Activated CD4-positive, alpha-beta memory T cell treated with anti-CD3 and anti-CD28 coated beads for 36 hours (primary cell): ENCODE measurements at places on chromosomes 12 and 14. TPM values are rescaled to one million over a fixed set of nuclear protein-coding genes. Genes with fewer than 3 reads are reported as not detected.
A peak's percentile ranks its signal among the peaks of the same experiment; 100 is the strongest.

DNA sequence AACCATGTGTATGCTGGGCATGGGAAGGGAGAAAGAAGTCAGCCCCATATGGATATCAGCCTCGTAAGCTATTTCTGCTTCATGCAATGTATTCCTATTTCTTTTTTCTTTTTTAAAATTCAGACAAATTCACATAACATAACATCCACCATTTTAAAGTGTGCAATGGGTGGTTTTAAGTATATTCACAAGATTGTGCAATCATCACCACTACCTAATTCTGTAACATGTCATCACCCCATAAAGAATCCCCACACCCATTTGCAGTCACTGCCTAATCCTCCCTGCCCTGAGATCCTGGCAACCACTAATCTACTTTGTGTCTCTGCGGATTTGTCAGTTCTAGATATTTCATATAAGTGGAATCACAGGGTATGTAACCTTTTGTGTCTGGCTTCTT is 9.5 kb downstream of the POMT2 start:
- DNase-seq, result no peak

GRCh38 chr12:40240779-40241178 is 16.0 kb downstream of the LRRK2 start:
- no peak for DNase-seq

GRCh38 chr12:48389409-48389808 is 38.7 kb upstream of the ZNF641 start:
- no peak for DNase-seq

DNA sequence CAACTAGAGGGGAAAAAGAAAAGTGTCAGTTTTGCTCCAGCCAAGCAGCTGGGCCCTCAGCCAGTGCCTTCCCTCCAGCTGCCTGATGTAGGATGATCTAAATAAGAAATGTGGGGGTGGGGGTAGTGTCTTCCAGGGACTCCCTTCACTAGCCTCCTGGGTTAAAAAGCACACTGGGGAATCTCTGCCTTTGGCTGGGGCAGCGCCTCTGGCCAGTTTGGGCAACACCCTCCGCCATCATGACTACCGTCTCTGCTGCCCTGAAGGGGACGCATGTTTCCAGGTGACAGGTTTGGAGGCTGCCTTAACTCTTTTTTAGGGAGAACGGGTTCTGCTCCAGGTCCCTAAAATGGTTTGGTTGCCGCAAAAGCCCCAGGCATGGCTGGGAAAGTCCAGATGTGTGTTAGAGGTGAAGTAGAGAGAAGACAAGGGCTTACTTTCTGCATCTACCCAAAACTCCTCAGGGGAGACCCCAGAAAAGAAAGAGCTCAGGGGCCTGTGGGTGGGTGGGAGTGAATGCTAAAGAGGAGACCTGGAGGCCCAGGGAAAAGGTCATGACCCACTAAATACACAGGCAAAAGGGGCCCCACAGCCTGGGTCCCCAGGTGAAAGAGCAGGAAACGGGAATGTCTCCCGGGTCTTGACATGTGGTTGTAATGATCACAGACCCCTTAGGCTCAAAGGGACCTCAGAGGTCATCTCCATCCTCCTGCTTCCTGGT is 132.8 kb upstream of the CCND2 start:
- no peak for DNase-seq

DNA sequence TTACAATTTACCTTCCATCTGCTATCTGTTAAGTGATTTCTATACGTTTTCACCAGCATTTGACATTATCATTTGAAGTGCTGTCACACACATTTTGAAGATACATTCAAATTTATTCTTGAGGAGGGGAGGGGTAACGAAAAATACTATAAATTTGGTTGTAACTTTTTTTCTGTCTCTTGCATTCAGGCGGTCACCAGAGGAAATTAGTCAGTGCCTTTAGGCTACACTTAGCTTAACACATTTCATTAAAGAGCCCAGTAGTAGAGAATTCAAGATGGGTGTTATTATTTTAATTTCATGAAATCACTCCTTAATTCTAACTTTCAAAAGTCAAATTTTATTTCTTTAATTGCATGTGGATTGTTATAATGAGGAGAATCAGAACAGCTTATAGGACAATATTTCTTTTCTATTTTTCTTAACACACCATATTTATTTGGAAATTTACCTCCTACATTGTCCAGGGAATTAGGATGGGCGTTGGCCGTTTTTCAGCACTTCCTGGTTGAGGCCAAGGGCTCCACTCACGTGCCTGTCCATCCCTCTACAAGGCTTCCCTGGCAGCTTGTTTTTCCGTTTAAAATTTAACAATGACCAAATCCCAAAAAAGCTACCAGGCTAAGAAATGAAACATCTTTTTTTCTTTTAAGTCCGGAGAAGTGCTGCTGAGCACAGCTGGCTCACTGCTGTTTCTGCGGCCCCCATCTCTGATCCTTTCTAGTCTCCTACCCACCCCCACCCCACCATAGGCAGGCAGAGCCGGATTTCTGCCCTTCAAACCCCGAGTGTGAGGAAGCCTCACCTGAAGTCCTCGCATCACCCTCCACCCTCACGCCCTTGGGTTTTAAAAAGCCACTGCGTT is 1.1 kb upstream of the FAR2 start:
- no peak for DNase-seq

GRCh38 chr14:56280843-56281242 is 162.6 kb downstream of the PELI2 start:
- DNase-seq, result no peak

DNA sequence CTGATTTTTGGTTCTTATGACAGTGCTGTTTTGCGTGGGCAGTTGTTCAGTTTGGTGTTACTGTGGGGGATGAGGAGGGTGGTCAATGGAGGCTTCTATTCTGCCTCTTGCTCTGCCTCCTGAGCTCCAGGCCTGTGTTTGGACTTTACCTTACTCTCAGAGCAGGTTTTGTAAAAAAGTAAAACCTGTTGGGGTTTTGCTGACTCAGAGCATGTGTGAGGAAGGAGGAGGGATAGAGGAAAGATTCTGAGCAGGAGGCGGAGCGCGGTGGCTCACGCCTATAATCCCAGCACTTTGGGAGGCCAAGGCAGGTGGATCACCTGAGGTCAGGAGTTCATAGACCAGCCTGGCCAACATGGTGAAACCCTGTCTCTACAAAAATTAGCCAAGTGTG is 6.7 kb downstream of the A2ML1 start:
- no peak for DNase-seq

The HOXC9 gene
- total RNA-seq, result not detected

- DNase-seq, result no peak
These were observed 89.7 kb downstream of the RFX4 start for GRCh38 chr12:106672314-106673025.

The CATSPERB gene
- total RNA-seq, result 0.14 TPM

GRCh38 chr14:24662753-24663152 is 28.8 kb upstream of the GZMB start:
- DNase-seq, result no peak

- DNase-seq, result no peak
These were observed 151.7 kb downstream of the PDZRN4 start for GRCh38 chr12:41339784-41340183.

DNA sequence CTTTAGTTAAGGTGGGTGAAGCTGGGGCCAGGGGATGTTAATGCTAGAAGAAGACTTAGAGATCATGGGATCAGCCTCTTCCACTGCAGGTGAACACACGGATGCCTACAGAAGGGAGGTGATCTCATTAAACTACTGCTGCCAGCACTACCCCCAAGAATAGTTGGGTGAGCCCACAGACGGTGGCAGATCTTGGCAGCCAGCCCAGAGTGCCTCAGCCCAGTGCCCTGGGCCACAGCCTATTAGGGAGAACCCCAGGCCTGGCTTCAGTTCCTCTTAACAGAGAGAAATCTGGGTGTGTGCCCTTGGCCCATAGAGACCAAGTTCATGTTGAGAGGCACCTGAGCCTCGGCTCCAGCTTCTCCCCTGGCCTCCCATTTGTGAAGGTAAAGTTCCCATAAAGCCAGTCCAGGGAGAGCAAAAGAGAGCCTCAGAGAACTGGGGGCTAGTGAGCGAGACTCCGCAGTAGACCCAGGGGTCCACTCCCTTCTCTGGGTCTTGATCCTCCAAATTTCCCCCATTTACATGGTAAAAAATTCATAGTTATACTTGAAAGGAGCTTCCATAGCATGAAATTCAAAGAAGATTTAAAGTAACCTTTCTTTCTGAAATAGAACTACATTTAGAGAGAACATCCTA is 125.0 kb upstream of the CCND2 start:
- peak; percentile 72 for DNase-seq

DNA sequence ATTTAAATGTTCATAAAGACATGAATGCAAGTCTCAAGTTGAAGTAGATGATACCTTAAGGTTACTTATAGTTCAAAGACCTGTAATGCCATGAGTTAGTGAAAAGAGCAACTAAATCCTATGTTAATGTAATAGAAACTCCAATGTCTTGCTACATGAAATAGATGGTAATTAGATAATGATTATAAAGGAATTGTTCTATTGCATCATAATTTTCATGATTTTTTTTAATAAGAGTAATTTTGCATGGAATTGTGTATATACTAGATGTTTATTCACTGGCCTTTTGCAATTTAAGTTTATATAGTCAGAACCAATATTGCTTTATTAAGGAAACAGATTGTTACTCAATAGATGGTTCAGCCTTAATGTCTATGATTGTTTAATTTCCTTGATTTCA is 115.5 kb upstream of the SYT10 start:
- no peak for DNase-seq

DNA sequence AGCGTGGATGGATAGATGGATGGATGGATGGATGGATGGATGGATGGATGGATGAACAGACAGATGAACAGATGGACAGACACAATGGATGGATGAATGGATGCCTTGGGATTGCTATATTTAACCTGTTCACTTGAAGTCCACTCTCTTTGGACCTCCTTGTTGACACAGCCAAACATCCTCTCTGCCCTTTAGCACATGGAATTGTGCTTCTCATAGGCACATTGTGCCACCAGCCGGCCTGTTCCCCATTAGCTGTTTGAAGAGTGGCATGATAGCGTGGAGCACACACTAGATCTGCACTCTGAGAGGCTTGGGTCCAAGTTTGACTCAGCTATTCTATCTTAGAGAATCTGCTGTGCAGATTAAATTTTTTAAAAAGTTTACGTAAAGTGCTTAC is 56.9 kb upstream of the GSC start:
- DNase-seq, result no peak

DNA sequence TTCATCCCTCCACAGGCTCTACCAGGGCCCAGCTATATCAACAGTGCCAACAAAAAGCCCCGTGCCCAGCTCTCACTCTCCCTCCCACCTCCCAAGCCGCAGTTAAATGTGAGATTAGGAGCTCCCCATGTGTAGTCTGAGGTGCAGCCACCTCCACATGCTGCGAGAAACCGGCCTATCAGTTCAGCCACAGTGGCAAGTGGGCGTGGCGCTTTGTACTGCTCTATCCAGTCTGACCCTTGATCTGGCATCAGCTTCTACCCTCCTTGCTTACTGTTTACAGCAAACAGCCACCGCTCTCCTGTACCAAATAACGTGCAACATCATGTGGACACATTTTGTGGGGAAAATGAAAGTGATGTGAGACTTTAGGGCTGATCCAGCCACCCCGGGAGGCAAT is 1.7 kb downstream of the PLEK2 start:
- no peak for DNase-seq

GRCh38 chr12:23217667-23218066 is 592.7 kb downstream of the ETNK1 start:
- DNase-seq, result no peak

- DNase-seq, result no peak
These were observed 95.0 kb downstream of the CRADD start for GRCh38 chr12:93772003-93772700.

- DNase-seq, result no peak
These were observed 149.0 kb upstream of the ARID2 start for GRCh38 chr12:45580356-45580969.

GRCh38 chr12:109833307-109834189 is at the start of gene TRPV4:
TSS of gene TRPV4 (minus strand) at chr12:109833398. CDS start at chr12:109814796, 18,602 bp downstream.
- no peak for DNase-seq

- DNase-seq, result no peak
These were observed 45.9 kb downstream of the DIP2B start for GRCh38 chr12:50550530-50551223.

The C14orf132 gene
- total RNA-seq, result 3.2 TPM

DNA sequence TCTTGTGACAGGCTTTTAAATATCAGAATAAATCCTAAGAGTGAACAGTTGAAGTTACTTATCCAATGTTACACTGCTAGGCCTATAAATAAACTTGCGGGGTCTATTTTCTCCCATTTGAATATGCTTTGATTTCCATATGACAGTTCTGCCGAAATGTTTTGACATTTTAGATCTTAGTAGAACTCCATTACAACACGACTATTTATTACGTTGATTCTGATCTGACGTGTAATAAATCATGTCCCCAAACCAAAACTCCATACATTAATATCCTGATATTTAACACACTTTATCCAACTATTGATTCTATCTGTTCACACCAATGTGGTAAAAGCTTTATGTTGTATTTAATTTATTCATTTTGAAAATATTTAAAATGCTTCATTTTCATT is 16.1 kb upstream of the NEMF start:
- DNase-seq, result no peak

The MYF5 gene
- not detected for total RNA-seq

DNA sequence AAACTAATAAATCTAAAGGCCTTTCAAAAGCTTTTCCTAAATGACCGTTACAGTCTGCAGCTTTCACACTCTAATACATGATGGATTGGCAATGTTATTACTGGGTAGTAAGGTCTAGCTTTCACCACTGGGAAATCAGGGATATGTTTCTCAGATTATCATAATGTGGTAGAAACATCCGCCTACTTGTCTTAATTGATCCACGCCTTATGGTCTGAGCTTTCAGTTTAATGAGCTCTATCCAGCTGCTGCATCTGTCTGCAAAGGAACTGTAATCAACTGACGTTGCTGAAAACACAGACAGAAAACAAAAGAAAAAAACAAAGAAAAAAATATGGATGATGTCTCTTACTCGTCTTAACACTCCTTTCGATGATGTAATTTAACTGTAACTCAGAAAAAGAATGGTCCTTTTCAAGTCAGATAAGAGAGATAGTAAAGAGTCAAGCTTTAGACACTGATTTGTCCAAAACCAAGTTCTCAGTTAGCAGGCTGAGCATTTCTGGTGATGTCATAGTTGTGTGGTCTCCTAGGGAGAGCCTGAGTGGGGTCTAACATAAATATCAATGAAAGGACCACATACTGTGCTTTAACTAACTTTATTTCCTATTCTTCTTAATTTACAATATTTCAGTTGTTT is 85.9 kb downstream of the C2CD5 start:
- no peak for DNase-seq

The ACSM4 gene
- total RNA-seq, result not detected

DNA sequence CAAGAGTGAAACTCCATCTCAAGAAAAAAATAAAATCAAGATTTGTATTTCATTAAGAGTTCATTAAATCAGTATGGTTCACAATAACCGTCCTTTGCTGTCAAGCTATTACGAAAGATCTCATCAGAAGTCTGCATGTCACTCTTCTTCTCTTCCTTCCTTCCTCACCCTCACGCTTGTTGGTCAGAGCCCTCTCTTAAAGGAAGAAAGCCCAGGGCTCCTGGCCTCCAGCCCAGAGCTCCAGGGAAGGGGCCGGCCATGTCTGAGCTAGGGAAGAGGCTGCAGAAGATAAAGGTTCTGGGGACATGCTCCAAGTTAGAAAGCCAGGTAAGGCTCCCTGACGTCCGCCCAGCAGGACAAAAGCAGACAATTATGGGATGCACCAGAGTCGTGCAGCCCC is 43.1 kb upstream of the DLK1 start:
- DNase-seq, result no peak

The PAX9 gene
- total RNA-seq, result not detected
